ENCODE measurements at places on chromosomes 16 and 17.
A peak's percentile ranks its signal among the peaks of the same experiment; 100 is the strongest.

GRCh38 chr17:32160526-32160925 lies 18.2 kb downstream of the RHOT1 start:
- no peak for DNase-seq

GRCh38 chr17:55783684-55784245 lies 32.9 kb downstream of the PCTP start:
- no peak for DNase-seq

DNA sequence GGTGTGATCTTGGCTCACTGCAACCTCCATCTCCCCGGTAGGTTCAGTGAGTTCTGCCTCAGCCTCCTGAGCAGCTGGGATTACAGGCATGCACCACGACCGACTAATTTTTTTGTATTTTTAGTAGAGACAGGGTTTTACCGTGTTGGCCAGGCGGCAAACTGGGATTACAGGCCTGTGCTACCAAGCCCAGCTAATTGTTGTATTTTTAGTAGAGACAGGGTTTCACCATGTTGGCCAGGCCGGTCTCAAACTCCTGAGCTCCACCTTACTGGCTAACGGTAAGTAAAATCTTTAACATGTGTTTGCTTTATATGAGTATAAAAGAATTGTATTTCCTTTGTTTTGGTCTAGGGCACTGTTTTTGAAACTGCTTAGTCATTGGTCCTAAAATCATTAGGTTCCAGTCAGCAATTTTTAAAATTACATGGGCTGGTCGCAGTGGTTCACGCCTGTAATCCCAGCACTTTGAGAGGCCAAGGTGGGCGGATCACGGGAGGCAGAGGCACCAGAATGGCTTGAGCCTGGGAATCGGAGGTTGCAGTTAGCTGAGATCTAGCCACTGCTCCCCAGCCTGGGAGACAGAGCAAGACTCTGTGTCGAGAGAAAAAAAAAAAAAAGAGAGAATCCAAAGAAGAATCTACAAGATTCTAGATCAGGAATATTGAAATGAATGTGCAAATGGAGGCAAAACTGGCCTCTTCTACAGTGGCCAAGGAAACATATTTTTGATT lies 3.6 kb downstream of the FLYWCH1 start:
- DNase-seq: no peak

GRCh38 chr16:20084624-20085226 lies 11.0 kb upstream of the GPR139 start:
- no peak for DNase-seq

DNA sequence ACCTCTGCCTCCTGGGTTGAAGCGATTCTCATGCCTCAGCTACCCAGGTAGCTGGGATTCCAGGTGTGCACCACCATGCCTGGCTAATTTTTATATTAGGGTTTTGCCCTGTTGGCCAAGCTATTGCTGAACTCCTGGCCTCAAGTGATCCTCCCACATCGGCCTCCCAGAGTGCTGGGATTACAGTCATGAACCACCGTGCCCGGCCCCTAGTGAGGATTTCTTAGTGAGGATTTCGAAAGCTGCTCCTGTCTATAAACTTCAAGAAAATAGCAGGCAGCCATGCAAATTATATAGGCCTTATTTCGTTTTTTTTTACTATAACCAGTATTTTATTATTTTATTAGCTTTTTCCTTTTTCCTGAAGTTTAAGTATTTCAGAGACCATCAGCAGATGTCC lies 41.6 kb downstream of the EPN2 start:
- DNase-seq: no peak

DNA sequence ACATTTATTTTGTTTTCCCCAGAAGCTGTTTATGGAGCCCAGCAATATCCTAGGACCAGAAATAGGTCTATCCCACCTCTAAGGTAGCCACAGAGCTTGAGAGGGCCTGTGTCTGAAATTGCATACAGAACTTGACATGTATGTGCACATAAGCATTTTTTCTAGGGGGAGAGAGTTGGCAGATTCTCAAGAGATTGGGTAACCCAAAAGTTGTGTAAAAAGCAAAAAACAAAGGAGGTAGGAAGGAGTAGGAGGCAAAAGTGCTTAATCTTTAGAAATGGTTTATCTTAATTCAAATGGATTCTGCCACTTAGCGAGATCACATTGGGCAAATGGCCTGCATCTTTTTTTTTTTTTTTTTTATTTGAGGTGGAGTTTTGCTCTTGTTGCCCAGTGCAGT lies 3.5 kb downstream of the PLK1 start:
- DNase-seq: no peak

GRCh38 chr16:69929480-69929879 lies 21.7 kb upstream of the CLEC18A start:
- DNase-seq: no peak

DNA sequence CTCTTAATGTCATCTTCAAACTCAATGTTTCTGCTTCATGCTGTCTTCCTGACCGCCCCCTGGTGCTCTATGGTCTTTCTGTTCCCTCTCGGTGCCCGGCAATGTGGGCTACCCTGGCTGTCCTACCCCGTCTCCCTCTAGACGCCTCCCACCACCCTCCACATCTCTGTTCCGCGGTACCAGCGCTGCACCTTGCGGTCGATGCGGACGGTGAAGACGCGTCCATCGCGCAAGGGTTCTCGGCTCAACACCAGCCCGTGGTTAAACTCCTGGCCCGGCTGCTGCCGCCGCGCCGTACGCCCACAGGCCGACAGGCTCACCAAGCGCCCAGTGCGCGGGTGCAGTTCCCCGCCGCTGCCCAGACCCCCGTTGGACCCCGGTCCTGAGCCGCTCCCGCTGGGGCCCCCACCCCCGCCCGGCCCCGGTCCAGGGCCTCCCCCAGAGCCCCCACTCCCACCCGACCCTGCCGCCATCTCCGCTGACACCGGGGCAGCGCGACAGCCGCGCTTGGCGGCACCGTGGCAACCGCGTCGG lies at the start of gene NEURL4:
Gene NEURL4, minus strand, starts transcription at position 496 of the 534 bp plus-strand sequence. Its CDS starts 23 bp downstream, at position 473.
- no peak for DNase-seq

- no peak for DNase-seq
These were observed 22.4 kb upstream of the MFSD6L start for GRCh38 chr17:8821446-8822105.

DNA sequence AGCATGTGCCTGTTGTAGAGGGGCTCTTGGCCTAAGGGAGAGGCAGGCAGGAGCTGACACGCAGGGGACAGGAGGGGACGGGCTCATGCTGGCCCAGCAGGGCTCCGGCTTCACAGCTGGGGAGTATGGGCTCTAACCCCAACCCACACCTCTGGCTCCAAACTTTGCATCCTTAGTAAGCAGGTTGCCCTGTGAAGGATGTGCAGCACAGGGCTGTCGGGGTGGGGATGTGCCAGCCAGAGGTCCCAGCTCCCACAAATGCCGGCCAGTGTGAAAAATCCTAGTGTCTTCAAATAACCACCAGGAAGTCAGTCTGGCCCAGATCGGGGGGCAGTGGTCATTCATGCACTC lies 14.0 kb upstream of the FAM83G start:
- DNase-seq: no peak

DNA sequence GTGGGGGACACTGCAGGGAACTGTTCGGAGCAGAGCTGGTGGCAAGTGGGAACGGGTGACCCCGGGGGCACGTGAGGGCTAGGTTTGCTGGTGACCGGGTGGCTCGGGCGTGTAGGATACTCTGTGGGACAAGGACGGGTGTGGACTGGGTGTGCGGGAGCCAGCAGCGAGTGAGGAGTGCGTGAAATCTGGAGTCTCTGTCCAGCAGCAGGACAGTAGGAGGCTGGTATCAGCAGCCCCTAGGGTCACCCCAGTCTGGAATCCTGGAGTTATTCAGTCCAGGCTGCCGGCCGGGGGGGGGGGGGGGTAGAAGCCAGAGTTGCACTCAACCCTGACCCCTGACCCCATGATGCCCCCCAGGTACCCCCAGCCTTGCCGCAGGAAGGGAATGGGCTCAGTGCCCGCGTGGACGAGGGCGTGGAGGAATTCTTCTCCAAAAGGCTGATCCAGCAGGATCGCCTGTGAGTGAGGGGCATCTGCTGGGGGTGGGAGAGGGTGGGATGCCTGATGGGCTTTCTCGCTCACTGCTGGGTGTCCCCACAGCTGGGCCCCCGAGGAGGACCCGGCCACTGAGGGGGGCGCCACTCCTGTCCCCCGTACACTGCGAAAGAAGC lies 6.2 kb downstream of the ACD start:
- DNase-seq: no peak

DNA sequence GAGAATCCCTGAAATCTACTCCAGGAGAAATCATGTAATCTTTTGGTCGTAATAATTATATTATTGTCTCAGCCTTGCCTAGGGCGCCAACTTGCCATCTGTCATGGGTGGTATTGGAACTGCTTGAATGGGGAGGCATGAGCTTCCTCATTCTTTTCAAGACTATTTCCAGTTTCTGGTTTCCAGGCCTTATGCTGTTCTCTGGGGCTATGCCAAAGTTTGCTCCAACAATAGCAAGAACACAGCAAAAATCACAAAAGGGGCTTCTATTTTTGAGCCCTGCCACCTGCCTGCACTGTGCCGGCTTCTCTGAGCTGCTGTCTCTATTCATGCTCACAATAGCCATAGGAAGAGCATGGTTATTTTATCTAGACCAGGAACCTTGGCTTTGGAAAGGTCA lies 111.7 kb downstream of the SPECC1 start:
- DNase-seq: peak; percentile 82

- no peak for DNase-seq
These were observed 419.7 kb downstream of the CNTNAP4 start for GRCh38 chr16:76696876-76697275.

DNA sequence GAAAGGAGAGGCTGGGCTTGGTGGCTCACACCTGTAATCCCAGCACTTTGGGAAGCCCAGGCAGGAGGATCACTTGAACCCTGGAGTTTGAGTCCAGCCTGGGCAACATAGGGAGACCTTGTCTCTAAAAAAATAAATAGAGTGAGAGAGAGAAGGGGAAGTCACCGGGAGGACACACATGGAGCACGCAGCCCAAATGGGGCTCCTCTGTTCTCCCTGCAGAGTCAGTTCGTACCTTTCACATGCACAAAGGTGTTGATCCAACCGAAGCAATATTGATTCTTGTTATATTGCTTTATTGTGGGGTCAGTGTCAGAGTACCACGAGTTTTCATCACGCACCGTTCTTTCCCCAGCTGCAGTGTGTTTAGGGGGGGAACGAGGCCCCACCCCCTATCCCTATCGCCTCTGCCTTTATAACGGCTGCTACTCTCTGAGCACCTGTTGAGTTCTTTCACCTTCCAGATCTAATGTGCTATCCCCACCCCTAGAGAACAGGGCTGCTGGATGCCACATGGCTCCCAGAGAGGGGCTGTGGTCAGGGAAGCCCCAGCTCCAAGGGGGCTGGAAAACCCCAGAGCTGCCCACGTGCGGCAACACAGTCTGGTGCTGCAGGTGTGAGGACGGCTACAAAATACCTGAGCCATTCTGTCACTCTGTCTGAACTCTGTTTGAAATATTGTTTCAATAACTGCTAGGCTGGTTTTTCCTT lies 1.0 kb upstream of the TMEM235 start:
- DNase-seq: no peak

DNA sequence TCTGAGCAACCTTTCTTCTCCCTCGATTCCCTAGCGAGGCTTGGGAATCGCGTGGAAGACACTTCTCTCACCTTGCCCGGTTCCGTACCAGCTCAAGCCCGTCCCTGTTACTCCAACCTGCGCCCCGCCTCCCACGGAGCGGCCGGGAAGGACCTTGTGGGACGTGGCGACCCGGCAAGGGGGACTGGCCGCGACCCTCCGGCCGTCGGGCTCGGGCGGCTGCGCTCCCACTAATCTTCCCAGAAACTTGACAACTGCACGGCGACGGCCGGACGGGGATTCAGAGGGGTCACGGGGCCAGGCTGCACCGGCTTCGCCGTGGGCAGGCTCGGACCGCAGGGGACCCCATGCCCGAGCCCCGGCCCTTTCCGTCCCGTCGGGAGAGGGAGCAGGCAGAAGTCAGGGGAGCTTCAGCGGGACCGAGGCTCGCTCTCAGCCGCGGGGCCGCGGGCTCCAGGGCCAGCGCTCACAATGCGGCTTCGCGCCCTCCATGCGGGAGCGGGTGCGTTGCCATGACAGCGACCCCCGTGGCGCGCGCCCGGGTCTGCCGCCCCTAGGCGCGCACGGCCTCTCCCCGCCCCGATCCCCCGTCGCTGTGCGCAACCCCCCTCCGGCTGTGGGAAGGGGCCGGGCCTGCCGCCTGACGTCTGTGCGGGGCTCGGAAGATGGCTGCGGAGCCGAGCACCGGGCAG lies at the start of gene SGSM2:
Gene SGSM2, plus strand, starts transcription at position 650 of the 692 bp plus-strand sequence. CDS start 188 bp downstream, outside the sequence.
- DNase-seq: peak; percentile 18

DNA sequence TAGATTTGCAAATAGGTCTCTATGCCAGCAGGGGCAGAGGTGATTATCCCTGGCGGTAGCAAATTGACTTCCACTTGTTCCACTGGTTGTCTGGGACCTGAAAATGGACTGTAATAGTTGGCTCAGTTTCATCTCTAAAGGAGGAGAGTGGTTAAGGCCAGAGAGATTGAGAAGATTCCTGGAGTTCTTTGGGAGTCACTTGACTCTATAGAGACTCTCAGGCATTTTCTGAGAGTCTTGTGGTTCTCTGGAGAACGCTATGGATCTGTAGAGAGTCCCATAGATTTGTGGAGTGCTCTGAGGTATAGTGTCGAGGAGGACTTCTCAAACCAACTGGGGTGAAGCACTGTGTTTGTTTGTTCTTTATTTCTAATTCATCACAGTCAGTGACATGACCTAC lies 8.9 kb upstream of the PMP22 start:
- no peak for DNase-seq

GRCh38 chr16:31427441-31428278 lies 500 bp downstream of the COX6A2 start:
- no peak for DNase-seq

GRCh38 chr16:25018972-25019617 lies 3.9 kb upstream of the ARHGAP17 start:
- DNase-seq: no peak

DNA sequence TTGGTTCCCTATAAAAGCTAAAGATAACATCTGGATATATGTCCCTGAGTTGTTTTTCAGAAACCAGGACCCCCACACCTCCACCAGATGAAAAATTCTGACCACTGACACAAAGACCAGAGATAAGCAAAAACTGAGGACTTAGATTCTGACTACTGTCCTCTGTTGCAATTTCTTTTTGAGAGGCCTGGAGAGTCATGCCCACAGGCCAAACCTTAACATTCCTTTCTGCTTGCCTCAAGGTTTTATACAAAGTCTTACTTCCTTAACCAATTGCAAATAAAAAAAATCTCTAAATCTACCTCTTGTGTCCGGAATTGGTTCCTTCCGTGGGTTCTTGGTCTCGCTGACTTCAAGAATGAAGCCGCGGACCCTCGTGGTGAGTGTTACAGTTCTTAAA lies 228.5 kb downstream of the ABCC12 start:
- DNase-seq: no peak

- no peak for DNase-seq
These were observed 59.0 kb downstream of the ABR start for GRCh38 chr17:1120596-1121441.

GRCh38 chr16:89827383-89828198 lies 684 bp upstream of the SPIRE2 start:
- DNase-seq: no peak

GRCh38 chr16:73543331-73543969 lies 495.5 kb upstream of the ZFHX3 start:
- no peak for DNase-seq

- no peak for DNase-seq
These were observed 318.3 kb upstream of the TNRC6C start for GRCh38 chr17:77640252-77640651.

- no peak for DNase-seq
These were observed 5.9 kb downstream of the RBL2 start for GRCh38 chr16:53440125-53440524.

GRCh38 chr17:68102318-68102758 lies 66.8 kb downstream of the KPNA2 start:
- no peak for DNase-seq

GRCh38 chr16:56728980-56729734 lies 772 bp upstream of the NUP93 start:
- no peak for DNase-seq

GRCh38 chr17:80260791-80261158 lies at the start of gene RNF213:
RNF213 (plus strand) TSS chr17:80260852; CDS start chr17:80263682, 2,830 bp downstream.
- no peak for DNase-seq

- DNase-seq: no peak
These were observed 5.7 kb downstream of the LAT start for GRCh38 chr16:28990375-28991040.
